ENCODE measurements at places on chromosomes 13 and 19. TPM values are rescaled to one million over a fixed set of nuclear protein-coding genes. Genes with fewer than 3 reads are reported as not detected.

The LGALS14 gene
- not detected for polyA plus RNA-seq

DNA sequence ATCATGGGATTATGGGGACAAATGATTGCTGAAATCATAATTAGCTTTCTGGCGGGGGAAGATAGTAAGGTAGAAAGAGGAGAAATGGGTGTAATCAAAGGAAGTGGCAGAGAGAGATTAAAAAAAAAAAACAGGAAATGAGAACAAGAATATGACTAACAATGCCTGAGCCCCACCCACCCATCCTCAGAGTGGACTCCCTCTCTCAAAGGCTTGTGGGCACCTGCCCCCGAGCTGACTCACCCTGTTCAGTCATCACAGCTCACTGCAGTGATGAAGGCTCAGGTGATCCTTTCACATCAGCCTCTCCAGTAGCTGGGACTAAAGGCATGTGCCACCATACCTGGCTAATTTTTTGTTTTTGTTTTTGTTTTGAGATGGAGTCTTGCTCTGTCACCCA, 26.4 kb upstream of the TPT1 start:
- DNase-seq: peak; percentile 86
- no peaks in the 10 kb centered on the region for H3K27me3 ChIP-seq
- no peak overlapping the region for H3K4me3 ChIP-seq
- H3K27ac ChIP-seq: no peak overlapping the region
- H3K4me1 ChIP-seq: peaks cover 8% of the 10 kb centered on the region

- H3K27me3 ChIP-seq: no peaks in the 10 kb centered on the region
- H3K4me3 ChIP-seq: no peak overlapping the region
- no peak for DNase-seq
Observed at GRCh38 chr13:75934889-75935288, 298.8 kb downstream of the LMO7 start.

- no peak for DNase-seq
- H3K4me1 ChIP-seq: peaks cover 3% of the 10 kb centered on the region
- no peaks in the 10 kb centered on the region for H3K27me3 ChIP-seq
- H3K36me3 ChIP-seq: no peaks in the 10 kb centered on the region
- H3K27ac ChIP-seq: no peak overlapping the region
Observed at GRCh38 chr19:16268676-16269319, 55.8 kb upstream of the KLF2 start.

DNA sequence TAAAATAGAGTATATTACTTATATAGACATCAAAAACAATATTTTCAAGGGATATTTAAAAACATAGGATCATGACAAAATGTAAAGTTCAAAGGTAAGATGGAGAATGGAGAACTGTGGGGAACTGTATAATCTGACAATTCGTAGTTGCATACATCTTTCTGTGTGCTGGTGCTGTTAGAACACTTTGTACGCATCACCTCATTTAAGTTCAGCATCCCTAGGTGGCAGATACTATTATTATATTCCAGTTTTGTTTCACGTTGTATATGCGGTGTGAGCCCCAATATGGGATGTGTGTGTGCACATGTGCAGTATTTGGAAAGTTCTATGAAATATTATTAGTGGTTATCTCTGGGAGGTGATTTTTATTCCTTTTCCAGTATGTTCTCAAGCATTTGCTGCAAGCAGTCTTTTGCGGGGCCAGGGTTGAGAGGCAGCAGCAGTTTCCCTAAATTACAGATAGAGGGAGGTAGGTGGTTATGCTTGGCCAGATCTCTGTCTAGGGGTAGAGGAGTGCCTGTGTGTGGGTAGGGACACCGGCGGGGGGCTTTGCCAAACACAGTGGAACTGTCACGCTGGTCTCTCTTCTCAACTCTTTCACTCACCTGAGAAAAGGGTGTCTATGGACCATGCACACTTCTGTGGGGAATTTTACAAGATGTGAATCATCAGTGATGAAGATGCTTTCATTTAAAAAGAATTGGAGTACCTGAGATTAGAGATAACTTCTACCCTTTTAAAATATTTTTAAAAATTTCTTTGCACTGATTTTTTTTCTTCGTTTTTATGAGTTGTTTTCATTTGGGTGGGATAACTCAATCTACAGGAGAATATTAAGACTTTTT, 55.6 kb upstream of the ALOX5AP start:
- no peak for DNase-seq
- H3K4me1 ChIP-seq: no peaks in the 10 kb centered on the region
- H3K4me3 ChIP-seq: no peak overlapping the region
- H3K36me3 ChIP-seq: no peaks in the 10 kb centered on the region
- no peaks in the 10 kb centered on the region for H3K27me3 ChIP-seq

DNA sequence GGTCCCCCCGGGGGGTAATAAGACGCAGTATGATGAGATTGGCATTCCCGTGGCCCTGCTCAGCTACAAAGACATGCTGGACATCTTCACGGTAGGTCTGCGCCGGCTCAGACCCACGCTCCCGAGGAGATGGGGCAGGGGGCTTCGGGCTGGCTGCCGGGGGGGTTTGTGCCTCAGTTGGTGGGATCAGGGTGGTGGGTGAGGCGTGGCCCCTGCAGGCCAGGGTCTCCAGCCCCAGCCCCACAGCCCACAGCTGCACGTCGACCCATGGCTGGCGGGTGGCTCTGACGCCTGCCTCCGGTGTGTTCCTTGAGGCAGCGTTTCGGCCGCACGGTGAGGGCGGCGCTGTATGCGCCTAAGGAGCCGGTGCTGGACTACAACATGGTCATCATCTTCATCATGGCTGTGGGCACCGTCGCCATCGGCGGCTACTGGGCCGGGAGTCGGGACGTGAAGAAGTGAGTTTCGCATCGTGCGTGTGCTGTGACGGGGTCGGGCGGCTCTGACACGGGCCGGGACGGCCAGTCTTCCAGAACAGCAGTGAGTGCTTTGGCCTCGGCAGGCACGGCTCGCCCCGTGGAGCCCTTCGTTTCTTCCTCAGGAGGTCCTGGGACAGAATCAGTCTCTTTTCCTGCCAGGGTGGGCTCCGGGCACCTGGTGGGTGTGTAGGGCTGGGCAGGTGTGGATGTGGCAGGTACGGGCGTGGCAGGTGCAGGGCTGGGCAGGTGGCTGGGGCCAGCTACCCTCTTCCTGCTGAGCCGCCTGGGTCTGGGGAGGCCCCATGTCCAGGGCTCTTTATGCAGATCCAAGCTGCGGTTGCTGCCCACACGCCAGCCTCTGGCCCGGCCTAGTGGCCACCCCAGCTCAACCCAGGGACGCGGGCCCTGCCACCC, 10.5 kb downstream of the SPPL2B start:
- H3K4me3 ChIP-seq: no peak overlapping the region
- no peaks in the 10 kb centered on the region for H3K27me3 ChIP-seq
- no peak overlapping the region for H3K27ac ChIP-seq
- peaks cover 2% of the 10 kb centered on the region for H3K36me3 ChIP-seq
- H3K4me1 ChIP-seq: peaks cover 20% of the 10 kb centered on the region
- DNase-seq: no peak

Measured in small intestine (tissue), 16 donors.